Activated B cell treated with CpG ODN at 0.5 μM for 24 hours (primary cell): ENCODE measurements at places on chromosomes 7 and 10.

GRCh38 chr7:29255199-29255878, 60.8 kb downstream of the CHN2 start:
- no peaks in the 10 kb centered on the region for H3K27me3 ChIP-seq
- H3K4me3 ChIP-seq, result no peak overlapping the region
- H3K4me1 ChIP-seq, result peaks cover 1% of the 10 kb centered on the region
- H3K36me3 ChIP-seq, result no peaks in the 10 kb centered on the region
- no peak overlapping the region for H3K27ac ChIP-seq

- H3K27ac ChIP-seq, result no peak overlapping the region
- H3K4me1 ChIP-seq, result no peaks in the 10 kb centered on the region
- H3K27me3 ChIP-seq, result no peaks in the 10 kb centered on the region
- DNase-seq, result no peak
- H3K4me3 ChIP-seq, result no peak overlapping the region
- H3K36me3 ChIP-seq, result peaks cover 14% of the 10 kb centered on the region
Observed at GRCh38 chr7:133299676-133300075, 46.8 kb downstream of the EXOC4 start.

- no peak overlapping the region for H3K4me3 ChIP-seq
- H3K27me3 ChIP-seq, result no peaks in the 10 kb centered on the region
- no peak overlapping the region for H3K27ac ChIP-seq
- no peak for DNase-seq
- H3K36me3 ChIP-seq, result no peaks in the 10 kb centered on the region
Observed at GRCh38 chr7:136114966-136115762, 138.0 kb upstream of the MTPN start.

GRCh38 chr10:68578974-68579373, 18.8 kb downstream of the TET1 start:
- no peak for DNase-seq
- no peaks in the 10 kb centered on the region for H3K36me3 ChIP-seq
- H3K27ac ChIP-seq, result no peak overlapping the region
- no peaks in the 10 kb centered on the region for H3K27me3 ChIP-seq
- H3K4me3 ChIP-seq, result no peak overlapping the region
- H3K4me1 ChIP-seq, result no peaks in the 10 kb centered on the region

GRCh38 chr7:114051871-114052331, 133.1 kb upstream of the PPP1R3A start:
- peaks cover 41% of the 10 kb centered on the region for H3K4me1 ChIP-seq
- no peak for DNase-seq
- H3K4me3 ChIP-seq, result peak overlapping the region; percentile 33
- no peaks in the 10 kb centered on the region for H3K27me3 ChIP-seq
- peak overlapping the region; percentile 32 for H3K27ac ChIP-seq

GRCh38 chr7:130476297-130477150, 15.4 kb upstream of the MEST start:
- no peak overlapping the region for H3K27ac ChIP-seq
- no peak for DNase-seq
- no peak overlapping the region for H3K4me3 ChIP-seq
- H3K4me1 ChIP-seq, result peaks cover 12% of the 10 kb centered on the region
- H3K36me3 ChIP-seq, result no peaks in the 10 kb centered on the region
- H3K27me3 ChIP-seq, result peaks cover 6% of the 10 kb centered on the region

DNA sequence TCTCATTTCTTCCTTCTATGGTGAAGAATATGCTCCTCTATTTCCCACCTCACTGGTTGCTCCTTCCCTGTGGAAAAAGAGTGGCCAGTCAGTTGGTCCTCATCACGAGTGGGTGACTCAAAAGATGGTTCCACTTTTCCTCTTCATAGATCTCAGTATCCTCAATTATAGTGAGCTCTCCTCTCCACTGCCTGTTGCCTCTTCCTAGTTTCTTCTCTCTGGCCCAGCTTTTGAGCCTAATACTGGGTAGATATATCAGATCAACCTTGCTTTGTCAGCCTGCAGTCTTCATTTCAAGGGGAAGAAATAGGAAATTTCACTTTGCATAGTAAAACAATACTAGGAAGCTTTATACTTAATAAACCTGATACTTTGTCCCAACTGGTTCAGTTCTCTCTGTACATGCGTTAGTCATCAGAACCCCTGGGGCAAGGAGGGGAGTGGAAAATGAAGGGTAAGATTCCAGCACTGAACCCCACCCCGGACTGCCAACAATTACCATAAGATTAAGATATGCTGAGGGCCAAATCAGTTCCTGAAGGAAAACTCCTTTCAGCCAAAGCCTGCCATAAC, 15.5 kb upstream of the WNT16 start:
- peaks cover 50% of the 10 kb centered on the region for H3K4me1 ChIP-seq
- peak overlapping the region; percentile 9 for H3K4me3 ChIP-seq
- H3K27me3 ChIP-seq, result no peaks in the 10 kb centered on the region
- peak overlapping the region; percentile 84 for H3K27ac ChIP-seq

DNA sequence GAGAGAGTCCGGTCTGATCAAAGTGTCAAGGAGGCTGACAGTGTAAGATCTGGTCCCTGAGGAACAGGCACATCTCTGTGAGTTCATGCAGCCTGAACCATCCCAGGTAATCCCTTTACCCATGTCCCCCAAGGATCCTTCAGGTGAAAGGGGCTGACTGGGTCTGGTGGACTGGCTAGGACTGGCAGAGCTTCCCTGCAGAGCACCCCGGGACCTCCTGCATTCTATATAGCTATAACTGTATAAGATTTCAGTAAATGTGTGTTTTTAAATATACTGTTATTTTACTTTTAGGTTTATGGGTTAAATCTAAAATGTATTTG, 246.8 kb downstream of the ELMO1 start:
- peaks cover 69% of the 10 kb centered on the region for H3K36me3 ChIP-seq
- no peak overlapping the region for H3K4me3 ChIP-seq
- DNase-seq, result no peak
- peaks cover 19% of the 10 kb centered on the region for H3K4me1 ChIP-seq
